ENCODE measurements at places on chromosomes 2 and 18.
A peak's percentile ranks its signal among the peaks of the same experiment; 100 is the strongest.

- DNase-seq, result no peak
Observed at GRCh38 chr2:240179186-240179815, 38.8 kb upstream of the OTOS start.

DNA sequence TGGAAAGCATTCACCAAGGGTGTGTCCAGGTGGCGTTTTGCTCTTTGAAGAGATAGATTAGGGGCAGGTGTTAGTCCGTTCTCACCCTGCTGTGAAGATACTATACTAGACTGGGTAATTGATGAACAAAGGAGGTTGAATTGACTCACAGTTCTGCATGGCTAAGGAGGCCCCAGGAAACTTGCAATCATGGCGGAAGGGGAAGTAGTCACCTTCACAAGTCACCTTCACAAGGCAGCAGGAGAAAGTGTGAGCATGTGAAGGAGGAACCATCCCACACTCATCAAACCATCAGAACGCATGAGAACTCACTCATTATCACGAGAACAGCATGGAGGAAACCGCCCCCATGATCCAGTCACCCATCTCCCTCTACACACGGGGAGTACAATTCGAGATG lies 135.7 kb upstream of the NFATC1 start:
- DNase-seq, result no peak

- no peak for DNase-seq
Observed at GRCh38 chr2:165796819-165797530, 2.9 kb upstream of the GALNT3 start.

- DNase-seq, result peak; percentile 60
Observed at GRCh38 chr2:188456114-188456909, 164.6 kb downstream of the GULP1 start.

GRCh38 chr2:138676619-138677021 lies 103.6 kb downstream of the NXPH2 start:
- DNase-seq, result no peak

- DNase-seq, result no peak
Observed at GRCh38 chr2:50492477-50492851, 539.5 kb downstream of the NRXN1 start.

- DNase-seq, result no peak
Observed at GRCh38 chr2:150471813-150472510, 15.5 kb downstream of the RND3 start.

DNA sequence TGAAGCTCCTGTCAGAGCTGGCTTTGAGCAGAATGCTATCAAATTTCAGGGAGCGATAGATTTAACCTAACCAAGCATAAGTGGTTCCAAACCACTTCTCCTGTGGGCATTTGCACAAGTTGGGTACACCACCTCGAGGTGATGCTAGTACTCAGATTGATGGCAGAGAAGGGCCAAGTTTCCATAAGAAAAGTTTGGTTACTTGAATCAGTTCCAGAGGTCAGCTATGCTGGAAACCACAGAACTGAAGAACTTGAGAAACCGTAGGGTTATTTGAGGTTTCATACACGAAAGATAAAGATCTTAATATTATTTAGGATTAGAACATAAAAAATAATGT lies 238.2 kb upstream of the SOX11 start:
- no peak for DNase-seq

DNA sequence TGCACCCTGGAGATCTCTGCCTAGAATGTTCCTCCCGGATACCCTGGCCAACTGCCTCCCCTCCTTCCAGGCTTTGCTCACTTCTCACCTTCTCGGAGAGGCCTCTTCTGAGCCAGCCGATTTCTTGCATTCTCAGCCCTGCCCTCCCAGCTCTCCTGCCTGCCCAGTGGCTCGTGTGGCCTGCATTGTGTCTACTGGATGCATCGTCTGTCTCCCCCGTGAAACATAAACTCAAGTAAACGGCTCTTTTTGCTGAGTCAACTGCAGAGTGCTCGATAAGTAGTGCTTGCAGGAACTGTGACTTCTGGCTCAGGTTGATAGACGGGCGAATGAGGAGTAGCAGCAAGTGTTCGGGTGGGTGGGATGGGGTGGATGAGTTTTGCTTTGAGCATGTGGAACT lies 112.5 kb upstream of the ODC1 start:
- DNase-seq, result no peak

DNA sequence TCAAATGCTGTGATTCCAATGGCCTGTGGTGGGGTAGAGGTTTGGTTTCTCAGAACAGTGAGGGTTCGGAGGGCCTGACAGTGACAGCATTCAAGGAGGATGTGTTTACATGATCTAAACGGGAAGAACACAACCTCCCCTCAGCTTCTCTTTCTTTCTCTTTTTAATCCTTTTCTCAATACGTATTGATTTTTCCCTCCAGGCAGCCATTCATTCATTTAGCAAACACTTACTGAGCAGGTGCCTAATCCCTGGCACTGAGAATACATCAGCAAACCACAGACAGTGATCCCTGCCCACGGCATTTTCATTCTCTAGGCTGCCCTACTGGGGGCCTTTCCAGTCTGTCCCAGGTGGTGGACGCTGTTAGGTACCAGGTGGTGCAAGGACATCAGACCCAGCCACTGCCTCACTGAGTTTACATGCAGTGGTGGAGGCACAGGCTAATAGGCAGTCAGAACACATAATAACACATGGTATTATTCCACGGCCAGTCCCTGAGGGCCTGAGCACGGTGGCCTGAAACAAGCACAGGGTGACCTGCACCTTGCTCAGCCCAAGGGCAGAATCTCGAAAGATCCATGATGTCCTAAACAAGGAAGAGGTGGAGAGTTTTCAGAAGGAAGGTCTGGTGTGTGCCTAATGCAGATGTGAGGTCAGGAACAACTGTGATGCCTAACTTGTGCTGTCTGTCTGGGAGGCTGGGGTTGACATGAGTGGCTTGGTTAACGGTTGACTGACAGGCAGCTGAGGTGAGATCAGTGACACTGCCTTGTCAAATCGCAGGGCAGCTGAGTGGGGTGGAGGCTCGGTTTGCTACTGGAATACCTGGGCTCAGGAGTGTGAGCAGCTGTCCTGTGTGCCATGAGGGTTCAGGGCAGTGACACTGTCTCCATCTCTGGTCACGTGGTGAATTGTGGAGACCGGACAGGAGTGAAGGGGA lies 785.5 kb upstream of the HS6ST1 start:
- DNase-seq, result no peak

DNA sequence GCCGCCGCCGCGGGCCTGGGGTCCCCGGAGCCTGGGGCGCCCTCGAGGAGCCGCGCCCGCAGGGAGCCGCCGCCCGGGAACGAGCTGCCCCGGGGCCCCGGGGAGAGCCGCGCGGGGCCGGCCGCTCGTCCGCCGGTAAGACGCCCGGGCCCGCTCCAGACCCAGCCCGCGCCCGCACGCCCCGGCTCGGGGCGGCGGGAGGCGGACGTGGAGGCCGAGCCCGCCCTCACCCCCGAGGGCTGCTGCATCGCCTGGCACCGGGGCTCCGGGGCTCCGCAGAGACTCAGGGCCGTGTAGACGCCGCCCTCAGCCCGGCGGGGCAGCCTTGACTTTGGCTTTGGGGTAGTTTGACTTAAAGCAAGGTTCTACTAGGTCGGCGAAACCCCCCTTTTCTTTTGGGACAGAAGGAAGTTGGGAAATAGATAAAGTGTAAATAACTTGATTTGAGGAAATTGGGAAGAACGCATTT lies 335 bp downstream of the ERFE start:
- DNase-seq, result no peak

GRCh38 chr2:70046534-70046933 lies 40.7 kb upstream of the PCBP1 start:
- no peak for DNase-seq

DNA sequence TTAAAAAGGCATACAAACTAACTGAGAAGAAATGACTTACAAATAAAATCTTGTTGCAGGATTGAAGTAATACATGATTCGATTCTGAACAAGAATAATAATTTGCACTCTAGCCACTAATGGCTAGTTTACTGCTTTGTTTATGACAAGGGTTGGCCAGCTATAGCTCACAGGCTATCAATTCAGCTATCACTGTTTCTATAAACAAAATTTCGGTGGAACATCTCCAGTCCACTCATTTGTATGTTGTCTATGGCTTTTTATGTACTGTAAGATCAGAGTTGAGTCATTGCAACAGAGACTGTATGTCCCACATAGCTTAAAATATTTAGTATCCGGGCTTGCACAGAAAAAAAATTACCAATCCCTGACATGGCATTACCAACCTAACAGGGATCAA lies 543.7 kb upstream of the CNTNAP5 start:
- no peak for DNase-seq

DNA sequence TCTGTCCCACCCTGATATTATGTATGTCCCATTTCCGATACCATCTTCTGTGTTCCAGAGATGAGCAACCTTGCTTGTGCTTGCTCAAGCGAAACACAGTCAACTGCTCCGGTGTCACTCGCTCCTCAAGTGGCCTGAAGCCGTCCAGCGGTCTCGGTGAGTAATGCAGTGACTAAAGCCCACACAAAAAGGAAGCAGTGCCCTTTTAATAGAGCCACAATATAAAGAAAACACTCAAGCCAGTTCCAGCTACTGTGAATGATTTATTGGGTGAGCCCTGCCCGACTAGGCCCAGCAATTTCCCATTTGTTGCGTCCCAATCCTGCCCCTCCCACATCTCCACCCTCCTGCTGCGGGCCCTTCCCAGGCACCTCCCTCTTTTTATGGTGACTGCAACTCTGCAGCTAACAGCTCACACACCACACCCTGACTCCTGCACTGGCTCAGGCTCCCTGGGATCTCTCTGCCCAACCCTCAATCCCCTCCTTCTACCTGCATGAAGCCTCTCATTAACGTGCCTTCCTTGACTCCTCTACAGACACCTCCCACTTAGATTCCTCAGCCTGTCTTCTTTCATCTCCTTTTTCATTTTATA lies 44.2 kb upstream of the DSC1 start:
- DNase-seq, result no peak

DNA sequence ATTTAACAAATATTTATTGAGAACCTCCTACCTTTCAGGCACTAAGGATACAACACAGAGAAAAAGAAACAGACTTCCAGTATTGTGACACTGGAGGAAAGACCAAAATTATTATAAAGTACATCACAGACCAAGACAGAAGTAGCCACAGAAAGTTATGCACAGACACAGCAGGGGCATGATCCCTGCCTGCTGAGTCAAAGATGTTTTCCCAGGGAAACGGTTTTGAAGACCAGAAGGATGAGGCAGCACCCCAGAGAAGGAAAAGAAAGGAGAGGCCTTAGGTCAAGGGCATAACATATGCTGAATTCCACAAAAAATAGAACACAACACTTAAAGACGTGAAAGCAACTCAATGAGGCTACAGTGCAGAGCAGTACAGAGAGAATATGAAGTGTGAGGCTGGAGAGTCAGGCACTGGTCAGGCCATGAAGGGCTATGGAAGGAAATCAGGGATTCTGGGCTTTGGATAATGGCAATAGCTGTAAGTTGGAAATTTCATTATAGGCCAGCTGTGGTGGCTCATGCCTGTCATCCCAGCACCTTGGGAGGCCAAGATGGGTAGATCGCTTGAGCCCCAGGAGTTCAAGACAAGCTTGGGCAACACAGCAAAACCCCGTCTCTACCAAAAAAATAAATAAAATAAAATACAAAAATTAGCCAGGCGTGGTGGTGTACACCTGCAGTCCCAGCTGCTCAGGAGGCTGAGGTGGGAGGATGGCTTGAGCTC lies 8.2 kb downstream of the ADAM17 start:
- DNase-seq, result no peak

DNA sequence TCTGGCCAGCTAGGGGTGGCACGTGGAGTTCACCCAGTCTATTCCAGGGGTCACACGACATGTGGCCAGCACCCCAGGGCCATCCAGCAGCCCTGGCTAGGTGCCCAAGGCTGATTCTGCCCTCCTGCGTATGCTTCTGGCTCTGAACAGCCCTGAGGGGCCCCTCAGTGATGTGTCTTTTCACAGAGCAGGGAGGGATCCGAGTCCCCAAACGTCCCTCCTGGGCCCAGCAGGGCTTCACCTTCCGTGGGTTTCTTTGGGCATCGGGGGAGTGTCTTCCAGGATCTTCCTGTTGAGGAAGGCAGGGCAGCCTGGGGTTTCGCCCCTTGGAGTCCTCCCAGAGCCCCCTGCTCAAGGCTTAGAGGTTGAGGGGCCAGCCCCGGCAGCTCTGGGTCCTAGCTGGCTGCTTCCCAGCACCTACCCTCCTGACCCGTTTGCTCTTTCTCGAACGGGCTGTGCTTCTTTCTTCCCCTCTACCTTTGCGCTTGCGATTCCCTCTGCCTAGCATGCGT lies 165.9 kb downstream of the DYSF start:
- no peak for DNase-seq

DNA sequence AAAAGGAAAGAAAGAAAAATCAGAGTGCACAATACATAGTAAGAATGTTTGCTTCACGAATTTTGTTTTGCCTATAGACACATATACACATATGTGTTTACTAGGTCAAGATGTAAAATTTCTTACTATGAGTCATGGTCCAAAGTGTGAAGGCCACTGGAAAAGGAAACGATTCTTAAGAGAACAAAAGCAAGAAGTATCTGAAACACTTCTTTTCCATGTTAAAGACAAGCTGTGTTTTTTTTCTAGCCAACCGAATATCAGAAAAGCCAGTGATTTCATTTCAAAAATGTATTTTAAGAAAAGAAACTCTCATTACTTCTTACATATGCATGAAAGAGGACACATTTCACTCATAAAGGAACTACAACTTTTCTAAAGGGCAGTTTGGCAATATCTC lies 24.9 kb downstream of the PECR start:
- DNase-seq, result no peak

DNA sequence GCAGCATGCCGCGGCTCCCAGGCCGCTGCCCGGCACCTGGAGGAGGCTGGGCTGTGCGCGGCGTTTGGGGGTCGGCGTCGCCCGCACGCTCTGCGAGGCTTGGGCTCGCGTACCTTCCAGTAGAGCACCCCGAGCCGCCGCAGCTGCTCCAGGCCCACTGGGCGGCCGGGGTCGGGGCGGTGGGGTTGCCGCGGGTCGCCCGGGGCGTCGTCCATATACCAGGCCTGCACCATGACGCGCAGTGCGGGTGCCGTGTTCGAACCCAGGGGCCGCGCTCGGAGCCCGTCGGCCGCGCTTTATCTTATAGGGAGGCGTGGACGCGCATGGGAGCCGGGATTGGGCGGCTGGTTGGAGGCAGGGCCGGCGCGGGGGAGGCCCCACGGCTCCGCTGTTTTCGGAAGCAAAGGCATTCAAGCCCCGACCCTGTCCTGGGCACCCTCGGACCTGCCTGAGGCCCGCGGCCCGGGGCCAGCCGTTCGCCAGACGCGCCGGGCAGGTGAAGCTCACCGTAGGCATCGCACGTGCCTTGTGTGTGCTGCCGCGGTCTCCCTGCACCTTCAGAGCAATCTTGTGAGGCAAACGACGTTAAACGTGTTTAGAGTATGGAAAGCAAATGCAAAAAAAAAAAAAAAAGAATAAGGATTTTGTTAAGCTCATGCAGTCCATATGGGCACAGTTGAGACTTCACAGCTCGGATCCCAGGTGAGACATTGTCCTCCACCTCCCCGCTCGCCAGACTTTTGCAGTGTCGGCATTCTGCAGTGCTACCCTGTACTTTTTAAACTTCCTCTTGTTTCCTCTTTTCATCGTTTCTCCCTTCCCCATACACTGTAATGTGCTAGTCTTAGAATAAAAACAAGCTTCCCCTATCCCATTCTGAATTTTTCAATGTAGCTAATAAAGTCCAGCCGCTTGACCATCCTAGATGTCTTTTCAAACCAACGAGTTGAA lies at the start of gene ADI1:
Gene ADI1, minus strand, starts transcription at position 277 of the 951 bp plus-strand sequence. Its CDS starts 44 bp downstream, at position 233.
- no peak for DNase-seq

- no peak for DNase-seq
Observed at GRCh38 chr18:71760541-71760940, 783.6 kb downstream of the CBLN2 start.
